ENCODE measurements at places on chromosomes 6 and 20.

DNA sequence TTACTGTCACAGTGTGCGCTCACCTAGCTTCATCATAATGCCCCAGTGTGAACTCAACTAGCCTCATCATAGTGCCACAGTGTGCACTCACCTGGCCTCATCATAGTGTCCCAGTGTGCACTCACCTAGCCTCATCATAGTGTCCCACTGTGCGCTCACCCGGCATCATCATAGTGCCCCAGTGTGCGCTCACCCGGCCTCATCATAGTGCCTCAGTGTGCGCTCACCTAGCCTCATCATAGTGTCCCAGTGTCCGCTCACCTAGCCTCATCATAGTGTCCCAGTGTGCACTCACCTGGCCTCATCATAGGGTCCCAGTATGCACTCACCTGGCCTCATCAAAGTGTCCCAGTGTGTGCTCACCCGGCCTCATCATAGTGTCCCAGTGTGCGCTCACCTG, 10.6 kb downstream of the TMEM242 start:
- DNase-seq, result no peak

GRCh38 chr20:46898423-46898822, 3.8 kb downstream of the EYA2 start:
- DNase-seq, result no peak

DNA sequence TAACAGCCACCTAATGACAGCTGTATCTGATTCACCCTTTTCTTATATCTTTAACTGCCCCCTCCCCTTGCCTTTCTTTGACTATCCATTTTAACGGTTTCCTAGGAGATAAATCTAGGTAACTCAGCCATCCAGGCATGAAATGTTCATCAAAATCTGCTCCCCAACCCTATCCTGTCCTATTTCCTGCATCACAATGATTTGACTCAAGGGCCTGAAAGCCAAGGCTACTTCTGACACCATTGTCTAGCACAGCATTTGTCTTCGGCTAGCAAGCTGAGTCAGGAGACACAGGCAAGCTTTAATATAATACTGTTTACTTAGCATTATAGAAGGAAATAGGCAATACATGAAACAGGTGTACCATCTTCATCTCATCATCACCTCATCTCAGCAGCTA, 31.6 kb upstream of the MANEA start:
- DNase-seq, result no peak

- peak; percentile 11 for DNase-seq
These were observed 84.4 kb downstream of the SYNE1 start for GRCh38 chr6:152552616-152553209.

DNA sequence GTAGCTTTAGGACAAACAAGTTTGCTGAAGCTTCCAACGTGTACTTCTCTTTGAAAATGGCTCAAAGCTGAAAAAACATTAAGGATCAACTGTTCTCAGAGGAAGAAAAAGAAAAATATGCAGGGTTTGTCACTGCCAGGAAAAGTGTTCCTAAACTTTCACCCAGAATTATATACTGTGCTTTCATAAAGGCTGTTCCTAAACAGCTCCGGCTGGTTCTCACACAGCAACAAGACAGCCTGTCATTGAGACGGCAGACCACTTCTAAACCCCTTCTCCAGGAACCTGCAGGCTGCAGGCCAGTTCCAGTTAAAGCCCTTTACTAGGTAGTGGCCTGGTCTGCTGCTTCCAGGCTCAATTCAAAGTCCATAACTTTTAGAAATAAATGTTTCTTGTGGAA, 97.4 kb upstream of the SOX4 start:
- no peak for DNase-seq
